ENCODE measurements at places on chromosomes 7 and 10.

DNA sequence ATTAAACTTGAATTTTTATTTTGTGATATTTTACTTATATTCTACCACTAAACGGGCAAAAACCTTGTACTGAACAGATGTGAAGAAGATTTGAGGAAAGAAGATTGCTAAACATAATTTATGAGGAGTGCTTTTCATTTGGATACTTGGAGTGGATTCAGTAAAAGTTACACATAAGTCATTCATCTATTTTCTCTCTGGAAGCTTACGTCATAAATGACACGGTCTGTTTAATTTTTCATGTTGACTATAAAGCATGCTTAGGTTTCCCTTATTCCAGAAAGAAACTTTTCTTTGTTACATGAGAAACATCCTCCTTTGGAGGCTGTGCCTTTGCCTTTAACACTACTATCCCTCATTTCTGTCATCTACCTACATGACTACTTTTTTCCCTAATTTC lies 53.9 kb downstream of the TFEC start:
- DNase-seq = no peak

- no peak for DNase-seq
Observed at GRCh38 chr7:133477791-133478190, 224.9 kb downstream of the EXOC4 start.

- no peak for DNase-seq
Observed at GRCh38 chr10:119980956-119981750, 88.6 kb downstream of the SEC23IP start.

DNA sequence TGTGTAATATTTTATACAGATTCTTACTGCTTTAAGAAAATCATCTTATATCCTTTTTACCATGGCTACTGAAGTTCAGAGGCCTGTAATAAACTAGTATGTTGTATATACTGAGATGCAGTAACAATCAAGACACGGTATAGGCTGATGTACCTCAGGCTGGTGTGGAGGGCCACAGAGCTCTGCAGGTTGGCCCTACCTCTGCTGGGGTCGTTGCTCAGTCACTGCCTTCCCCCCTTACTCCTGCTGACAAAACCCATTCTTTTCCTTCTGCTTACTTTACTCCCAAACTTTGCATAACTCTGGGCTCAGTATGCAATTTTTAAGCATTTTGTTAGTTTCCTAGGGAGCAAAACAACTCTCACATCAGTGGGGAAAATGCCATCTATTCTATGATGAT lies 200.1 kb upstream of the FOXP2 start:
- no peak for DNase-seq

DNA sequence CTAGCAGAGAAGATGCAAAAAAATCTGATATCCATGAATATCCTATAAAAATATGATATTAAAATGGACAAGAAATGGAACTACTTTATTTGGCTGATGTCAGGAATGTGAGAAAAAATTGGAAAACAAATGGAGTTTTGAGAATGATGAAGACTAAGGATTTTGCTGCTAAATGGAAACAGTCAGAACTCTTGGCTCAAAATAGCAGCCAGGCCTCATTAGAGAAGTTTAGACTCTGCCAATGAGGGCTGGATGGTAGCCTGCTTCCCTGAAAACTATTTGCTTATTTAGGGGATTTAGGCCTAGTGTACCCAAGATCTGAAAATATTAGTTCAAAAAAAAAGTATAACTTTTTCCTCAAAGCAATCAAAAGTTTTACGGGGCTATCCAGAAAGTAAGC lies 458.5 kb downstream of the TFEC start:
- no peak for DNase-seq

DNA sequence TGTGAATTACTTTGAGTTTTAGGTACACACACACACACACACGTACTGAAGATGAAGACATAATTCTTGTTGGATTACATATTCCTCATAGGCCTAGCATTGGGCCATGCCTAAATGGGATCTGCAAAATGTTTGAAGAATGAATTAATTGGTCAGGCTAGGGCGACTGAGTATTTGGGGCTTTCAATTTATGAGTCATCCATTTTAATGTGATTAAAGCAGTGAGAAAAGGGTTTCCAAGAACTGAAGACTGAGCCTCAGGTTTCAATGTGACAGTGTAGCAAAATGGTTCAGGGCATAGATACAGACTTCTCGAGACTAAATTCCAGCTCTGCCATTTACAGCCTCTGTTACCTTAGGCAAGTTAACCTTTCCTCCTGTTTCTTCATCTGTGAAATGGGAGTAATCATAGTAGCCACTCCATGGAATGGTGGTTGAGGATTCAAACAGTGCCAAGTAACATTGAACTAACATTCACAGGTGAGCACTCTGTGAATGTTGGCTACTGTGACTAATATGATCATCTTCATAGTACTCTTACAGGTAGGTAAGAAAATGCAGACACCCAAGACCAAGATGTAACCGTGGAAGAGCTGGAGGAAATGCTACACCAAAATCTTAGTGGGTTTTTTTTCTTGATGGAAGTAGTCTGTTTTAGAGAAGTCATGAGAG lies 7.6 kb downstream of the BPGM start:
- DNase-seq = no peak

DNA sequence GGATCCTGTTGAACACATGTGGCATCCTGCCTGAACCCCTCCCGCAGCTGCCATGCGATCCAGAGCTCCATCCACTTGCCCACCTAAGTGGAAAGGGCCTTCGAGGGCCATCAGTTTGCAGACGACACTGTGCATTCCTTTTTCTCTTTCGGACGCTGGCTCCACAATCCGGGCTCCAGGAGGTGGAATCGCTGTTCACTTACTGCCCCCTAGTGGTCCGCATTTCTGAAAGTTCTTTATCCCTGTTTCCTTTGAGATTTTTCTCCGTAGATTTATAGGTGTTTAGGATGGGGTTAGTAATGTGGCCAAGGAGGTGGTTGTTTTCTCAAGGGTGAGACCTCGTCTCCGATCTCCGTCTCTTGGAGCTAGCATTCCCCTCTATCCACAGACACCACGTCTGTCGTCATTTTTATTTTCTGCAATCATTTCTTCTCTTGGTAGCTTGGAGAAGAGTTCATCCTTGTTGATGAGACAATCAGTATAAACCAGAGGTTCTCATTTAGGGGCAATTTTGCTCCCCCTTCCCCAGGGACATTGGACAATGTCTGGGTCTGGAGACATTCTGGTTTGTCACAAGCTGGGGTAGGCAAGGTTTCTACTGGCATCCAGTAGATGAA lies 204.6 kb downstream of the ARHGAP21 start:
- no peak for DNase-seq

DNA sequence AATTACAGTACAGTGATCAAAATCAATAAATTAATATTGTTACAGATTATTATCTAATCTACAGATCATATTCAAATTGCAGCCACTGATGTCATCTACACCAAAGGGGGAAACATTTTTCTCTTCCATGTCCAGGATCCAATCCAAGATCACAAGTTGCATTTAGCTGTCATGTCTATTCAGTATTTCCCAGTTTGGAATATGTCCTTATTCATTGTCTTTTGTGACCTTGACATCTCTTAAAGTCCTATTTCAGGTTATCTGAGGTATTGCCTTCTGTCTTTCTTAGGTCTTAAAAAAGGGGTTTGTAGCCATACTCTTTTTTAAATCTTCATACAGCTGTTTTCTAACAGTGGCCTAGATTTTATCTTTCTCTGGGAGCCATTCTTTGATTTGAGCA lies 93.3 kb downstream of the MLLT10 start:
- DNase-seq = no peak

GRCh38 chr10:97356318-97356914 lies 21.9 kb upstream of the FRAT2 start:
- DNase-seq = no peak

GRCh38 chr10:122492999-122493481 lies 31.7 kb downstream of the HTRA1 start:
- no peak for DNase-seq

GRCh38 chr7:27608776-27609495 lies 53.7 kb downstream of the HIBADH start:
- no peak for DNase-seq

DNA sequence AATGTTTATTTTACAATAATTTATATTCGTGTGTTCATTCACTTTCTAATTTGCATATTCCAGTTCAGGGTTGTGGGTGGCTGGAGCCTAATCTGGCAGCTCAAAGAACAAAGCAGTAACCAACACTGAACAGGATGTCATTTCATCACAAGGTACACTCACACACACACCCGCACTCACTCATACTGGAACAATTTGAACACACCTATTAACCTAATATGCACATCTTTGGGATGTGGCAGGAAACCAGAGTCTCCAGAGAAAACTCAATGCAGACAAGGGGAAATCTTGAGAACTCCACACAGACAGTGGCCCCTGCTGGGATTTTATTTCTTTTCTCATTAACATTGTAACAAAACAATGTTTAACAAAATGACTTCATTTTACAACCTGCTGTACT lies 97.4 kb downstream of the TWIST1 start:
- DNase-seq = no peak

GRCh38 chr7:9026121-9026520 lies 592.7 kb downstream of the NXPH1 start:
- no peak for DNase-seq

DNA sequence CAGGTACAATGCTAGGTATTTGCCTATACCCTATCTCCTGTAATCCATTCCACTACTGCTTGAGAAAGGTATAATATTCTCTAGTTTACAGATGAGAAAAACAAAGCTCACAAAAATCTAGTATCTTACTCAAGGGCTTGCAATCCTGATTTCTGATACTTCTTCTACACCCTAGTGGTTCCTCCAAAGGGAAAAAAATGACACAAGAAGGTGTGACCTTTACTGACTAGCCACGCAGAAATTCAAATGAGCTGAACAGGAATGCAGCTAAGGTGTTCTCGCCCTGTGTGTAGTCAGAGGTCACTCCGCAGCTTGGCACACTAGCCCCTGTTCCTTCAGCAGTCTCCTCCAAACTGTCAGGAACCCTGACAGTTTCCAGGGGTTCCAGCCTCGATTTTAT lies 59.5 kb upstream of the TM9SF3 start:
- no peak for DNase-seq

DNA sequence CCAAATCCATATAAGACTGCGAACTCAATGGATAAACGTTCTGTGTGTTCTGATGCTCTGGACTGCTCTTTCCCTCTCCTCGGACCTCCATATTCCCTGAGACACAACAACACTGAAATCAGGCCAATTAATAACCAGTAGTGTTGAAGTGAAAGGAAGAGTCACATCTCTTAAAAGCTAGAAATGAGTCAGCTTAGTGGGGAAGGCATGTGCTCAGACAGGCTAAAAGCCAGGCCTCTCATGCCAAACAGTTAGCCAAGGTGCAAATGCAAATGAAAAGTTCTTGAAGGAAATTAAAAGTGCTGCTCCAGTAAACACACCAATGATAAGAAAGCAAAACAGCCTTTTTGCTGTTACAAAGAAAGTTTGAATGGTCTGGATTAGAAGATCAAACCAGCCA lies 29.3 kb downstream of the TNS3 start:
- no peak for DNase-seq

GRCh38 chr10:131982796-131983195 lies 1.1 kb upstream of the BNIP3 start:
- no peak for DNase-seq

DNA sequence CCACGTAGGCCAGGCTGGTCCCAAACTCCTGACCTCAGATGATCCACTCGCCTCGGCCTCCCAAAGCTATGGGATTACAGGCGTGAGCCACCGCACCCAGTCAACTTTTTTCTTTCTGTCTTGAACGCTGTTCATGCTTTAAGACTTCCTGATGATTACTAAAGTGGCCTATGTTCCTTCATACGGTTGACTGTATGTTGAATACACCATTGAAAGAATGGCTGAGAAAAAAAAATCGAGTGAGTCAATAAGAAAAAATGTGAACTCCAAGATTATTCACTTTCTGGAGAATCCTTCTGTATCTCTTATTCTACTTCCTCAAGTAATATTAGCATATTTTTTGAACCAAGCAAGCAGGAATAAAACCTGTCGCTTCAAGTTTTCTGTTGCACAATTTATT lies 955.0 kb downstream of the GATA3 start:
- DNase-seq = no peak

- no peak for DNase-seq
Observed at GRCh38 chr7:64651203-64651602, 14.7 kb upstream of the ZNF107 start.

- no peak for DNase-seq
Observed at GRCh38 chr10:131845505-131846239, 55.1 kb upstream of the PPP2R2D start.

DNA sequence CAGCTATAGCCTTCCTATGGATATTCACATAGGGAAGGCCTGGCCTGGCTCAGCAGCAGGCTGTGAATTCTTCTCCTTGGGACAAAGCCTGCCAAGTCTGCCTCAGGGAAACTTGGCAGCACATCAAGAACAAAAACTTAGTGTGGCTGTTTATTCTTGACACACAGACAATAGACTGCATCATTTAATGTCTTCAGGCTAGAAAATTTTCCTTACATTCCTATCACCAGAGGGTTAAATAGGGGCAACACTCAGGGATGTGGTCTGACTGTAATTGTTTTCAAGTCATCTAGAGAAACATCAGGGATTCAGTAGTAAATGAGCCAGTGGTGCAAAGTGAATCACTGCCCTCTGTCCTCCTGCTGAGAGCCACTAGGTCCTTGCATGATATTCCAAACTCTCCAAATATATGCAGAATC lies 137.3 kb downstream of the SEMA3C start:
- no peak for DNase-seq

- DNase-seq = peak; percentile 26
Observed at GRCh38 chr7:6554848-6555247, 3.6 kb upstream of the GRID2IP start.

DNA sequence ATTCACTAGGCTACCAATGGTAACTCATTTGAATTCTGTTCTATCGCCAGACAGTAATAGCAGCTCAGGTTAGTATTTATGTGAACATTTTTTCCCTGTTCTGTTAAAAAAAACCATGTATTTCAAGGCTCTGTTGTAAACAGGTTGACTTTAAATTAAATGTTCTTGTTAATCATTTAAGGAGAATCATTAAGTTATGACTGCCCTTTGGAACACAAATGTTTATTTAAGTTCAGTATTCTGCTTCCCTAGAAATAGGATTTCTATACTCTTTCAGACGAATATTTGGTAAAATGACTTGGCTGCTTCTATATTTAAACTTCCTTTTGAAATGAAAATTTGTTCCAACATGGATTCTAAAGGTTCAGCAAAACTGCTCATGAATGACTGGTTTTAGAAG lies 13.1 kb upstream of the CROT start:
- DNase-seq = no peak

GRCh38 chr7:55121249-55121648 lies 102.4 kb downstream of the EGFR start:
- DNase-seq = no peak
